Activated naive CD8-positive, alpha-beta T cell treated with anti-CD3 and anti-CD28 coated beads, Interleukin-2, amount 50 U/mL, for 16 hours (primary cell): ENCODE measurements at places on chromosomes 4 and X.
A peak's percentile ranks its signal among the peaks of the same experiment; 100 is the strongest.

DNA sequence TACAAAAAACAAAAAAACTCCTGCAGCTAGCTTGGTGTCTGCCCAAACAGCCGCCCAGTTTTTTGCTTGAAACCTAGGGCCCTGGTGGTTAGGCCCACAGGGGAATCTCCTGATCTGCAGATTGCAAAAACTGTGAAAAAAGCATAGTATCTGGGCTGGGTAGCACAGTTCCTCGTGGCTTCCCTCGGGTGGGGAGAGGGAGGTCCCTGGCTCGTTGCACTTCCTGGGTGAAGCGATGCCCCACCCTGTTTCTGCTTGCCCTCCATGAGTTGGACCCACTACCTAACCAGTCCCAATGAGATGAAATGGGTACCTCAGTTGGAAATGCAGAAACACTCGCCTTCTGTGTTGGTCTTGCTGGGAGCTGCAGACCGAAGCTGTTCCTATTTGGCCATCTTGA is 18.6 kb upstream of the BRWD3 start:
- no peak for DNase-seq

DNA sequence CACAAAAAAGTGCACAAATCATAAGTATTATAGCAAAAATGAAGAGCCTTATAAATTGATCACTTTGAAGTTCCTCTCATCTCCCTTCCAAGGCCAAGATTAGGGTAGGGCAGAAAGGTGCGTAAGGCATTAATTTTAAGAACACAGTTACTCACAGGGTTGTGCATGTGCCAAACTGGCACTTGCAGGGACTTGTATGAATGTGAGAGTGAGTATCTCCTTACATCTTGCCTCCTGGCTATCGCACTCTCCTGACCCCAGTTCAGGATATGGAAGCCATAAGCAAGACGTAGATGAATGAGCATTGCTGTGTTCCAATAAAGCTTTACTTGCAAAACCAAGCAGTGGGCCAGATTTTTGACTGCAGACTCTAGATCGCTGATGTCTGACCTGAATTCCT is 510.1 kb upstream of the AADAT start:
- no peak for DNase-seq

DNA sequence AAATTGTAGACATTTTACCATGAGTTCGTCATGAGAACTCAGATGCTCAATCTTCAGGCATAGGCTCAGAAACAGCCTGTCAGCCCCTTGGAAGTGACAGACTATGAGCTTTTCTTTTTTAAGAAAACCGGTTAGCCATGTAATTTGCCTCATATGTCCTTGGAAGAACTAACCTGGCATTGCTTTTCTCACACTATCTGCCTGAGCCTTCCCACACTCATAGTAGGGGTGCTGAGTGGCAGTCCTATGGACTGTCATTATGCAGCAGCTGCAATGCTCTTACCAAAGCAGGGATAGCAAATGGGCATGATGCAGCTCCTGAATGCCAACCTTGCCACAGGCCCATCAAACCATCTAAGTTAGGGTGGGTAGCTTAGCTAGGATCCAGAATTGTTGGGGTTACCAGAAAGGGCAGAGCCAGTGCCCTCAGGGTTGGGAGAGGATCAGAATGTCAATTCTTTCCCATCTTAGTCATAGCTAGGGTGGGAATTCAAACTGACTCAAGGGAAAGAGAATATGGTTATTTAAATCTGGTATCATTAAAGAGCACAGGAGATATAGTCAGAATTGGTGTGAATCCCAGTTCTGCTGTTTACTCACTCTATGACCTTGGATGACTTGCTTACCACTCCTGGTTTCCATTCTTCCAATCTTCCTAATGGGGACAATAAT is 230.6 kb upstream of the CPEB2 start:
- DNase-seq: no peak

GRCh38 chr4:38611676-38612075 is 52.3 kb upstream of the KLF3 start:
- DNase-seq: no peak

GRCh38 chr4:2570551-2571222 is 34.2 kb downstream of the FAM193A start:
- peak; percentile 22 for DNase-seq

- peak; percentile 14 for DNase-seq
Observed at GRCh38 chr4:83639849-83640493, 104.1 kb downstream of the GPAT3 start.

DNA sequence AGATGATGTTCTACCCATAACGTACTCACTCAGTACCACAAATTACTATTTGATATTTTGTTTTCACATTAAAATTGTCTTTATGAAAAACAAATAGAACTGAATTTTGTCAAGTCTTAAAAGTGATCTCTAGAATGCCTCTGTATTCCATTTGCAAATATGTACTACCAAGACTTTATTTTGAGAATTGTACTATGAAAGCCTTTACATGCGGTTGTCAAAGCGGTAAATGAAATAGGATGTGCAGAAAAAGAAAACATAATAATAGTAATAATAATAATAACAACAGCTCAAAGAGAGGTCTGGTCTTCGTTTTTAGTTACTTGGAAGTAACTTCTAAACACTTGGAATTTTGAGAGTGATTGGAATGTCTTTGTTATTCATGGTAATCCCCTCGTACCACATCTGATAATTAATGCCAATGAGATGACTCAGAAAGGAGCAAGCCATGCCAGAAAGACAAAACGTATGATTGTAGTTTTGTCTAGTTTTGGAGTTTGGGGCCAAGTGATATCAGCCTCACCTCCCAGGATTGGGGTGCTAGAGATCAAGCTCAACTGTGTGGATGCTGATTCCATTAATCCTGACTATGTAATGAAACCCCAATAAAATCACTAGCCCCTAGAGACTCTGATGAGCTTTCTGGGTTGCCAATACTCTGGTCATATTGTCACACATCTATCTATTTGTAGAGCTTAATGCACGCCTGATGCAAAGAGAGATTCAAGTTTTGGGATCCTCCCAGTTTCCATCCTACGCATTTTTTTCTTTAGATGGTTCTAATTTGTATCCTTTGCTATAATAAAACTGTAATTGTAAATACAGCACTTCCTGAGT is 20.2 kb upstream of the CTSO start:
- no peak for DNase-seq

DNA sequence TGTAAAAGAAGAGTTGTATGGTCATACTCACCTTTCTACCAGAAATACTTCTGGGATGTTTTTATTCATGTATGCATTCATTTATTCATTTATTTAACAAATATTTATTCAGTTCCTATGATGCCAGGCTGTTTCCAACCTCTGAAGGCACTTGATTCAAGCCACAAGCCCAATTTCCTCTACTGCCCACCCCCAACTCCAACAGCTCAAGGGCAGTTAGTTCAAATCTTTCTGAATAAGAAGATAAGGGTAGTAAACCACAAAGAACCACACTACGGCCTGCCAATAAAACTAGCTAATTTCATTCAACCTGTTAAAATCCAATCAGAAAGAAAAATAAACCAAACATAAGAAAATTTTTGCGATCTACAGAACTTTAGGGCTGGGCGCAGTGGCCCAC is 31.2 kb downstream of the LRBA start:
- no peak for DNase-seq

- DNase-seq: no peak
Observed at GRCh38 chrX:109463784-109464183, 18.1 kb downstream of the GUCY2F start.

GRCh38 chr4:66863481-66863880 is 681.8 kb downstream of the CENPC start:
- DNase-seq: no peak

GRCh38 chrX:13009273-13009672 is 34.4 kb downstream of the TMSB4X start:
- no peak for DNase-seq

DNA sequence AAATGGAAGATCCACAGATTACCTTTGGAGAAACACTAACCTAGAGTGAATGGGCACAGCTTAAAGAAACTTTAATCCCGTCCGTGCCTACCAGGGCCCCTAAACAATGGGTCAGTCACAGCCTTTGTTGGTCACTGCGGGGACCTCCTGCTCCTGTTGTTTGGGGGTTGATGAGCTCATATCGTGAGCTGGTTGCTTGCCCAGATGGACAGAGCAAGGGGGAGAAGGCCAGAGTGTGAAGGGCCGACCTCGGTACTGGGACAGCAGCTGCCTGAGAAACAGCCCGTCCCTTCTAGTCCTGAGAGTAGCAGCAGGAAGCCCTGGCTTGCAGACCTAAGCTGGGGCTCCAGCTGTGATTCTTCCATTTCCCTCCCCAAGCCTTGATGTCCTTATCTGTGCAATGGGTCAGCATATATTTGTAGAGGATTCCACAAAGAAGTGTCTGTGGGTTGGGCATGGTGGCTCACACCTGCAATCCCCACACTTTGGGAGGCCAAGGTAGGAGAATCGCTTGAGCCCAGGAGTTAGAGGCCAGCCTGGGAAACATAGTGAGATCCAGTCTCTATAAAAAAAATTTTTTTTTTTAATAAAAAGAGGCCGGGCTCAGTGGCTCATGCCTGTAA is 69.6 kb upstream of the SLC34A2 start:
- DNase-seq: no peak

DNA sequence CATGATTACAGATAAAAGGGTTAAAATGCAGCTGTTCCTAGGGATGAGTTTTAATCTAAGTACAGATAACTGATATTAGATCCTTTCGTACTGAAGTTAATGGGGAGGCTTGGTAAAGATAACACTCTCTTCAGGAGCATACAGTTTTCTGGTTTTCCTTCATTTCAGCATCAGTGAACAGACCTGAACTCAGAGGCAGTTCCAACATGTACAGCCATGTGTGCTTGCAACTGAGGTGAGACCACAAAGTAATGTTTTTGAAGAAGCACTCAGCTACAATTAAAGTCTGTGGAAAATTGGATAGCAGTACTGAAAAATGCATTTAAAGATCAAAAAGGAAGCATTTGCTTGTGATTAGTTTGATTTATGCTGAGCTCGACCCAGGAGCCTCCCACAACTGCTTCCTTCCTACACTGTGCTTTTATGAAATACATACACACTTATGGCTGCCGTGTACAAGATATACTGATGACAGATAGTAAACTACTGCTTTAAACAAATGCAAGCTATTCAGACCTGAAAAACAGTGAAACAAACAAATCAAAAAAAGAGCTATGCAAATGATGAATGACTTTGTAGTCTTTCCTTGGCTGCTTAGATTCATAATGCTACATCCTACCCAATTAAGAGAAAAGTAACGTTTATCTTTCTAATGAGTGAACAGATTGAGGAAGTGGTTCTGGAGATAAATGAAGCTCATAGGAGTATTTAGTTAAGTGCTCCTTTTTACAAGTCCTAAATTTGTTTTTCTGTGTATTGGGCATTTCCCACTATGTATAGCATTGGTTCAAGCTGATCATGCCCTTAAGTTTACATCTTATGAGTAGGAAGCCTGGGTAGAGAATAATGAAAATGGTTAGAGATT is 68.4 kb downstream of the PDLIM5 start:
- no peak for DNase-seq

DNA sequence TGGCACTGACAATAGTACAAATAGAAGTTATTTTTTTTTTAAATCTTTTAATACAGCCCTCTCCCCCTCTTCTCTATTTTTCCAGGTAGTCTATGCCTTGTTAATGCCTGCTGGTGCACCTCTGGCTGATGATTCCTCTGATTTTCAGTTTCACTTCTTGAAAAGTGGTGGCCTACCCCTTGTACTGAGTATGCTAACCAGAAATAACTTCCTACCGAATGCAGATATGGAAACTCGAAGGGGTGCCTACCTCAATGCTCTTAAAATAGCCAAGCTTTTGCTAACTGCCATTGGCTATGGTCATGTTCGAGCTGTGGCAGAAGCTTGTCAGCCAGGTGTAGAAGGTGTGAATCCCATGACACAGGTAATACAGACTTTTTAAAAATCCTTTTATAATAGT is 99.1 kb downstream of the USP9X start:
- no peak for DNase-seq

GRCh38 chr4:9769321-9769720 is 12.1 kb upstream of the DRD5 start:
- no peak for DNase-seq

DNA sequence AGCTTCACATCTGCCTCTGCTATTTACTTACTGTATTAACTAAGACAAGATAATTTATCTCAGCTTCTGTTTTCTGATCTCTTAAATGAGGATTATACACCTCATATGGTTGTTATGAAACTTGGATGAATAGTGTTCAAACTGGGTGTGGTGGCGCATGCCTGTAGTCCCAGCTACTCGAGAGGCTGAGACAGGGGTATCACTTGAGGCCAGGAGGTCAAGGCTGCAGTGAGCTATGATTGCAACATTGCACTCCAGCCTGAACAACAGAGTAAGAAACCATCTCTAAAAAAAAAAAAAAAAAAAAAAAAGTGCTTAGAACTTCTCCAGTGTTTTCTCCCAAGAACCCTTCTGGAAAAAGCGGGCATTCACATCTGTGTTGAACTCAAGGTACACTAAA is 19.8 kb upstream of the KLF3 start:
- DNase-seq: no peak

DNA sequence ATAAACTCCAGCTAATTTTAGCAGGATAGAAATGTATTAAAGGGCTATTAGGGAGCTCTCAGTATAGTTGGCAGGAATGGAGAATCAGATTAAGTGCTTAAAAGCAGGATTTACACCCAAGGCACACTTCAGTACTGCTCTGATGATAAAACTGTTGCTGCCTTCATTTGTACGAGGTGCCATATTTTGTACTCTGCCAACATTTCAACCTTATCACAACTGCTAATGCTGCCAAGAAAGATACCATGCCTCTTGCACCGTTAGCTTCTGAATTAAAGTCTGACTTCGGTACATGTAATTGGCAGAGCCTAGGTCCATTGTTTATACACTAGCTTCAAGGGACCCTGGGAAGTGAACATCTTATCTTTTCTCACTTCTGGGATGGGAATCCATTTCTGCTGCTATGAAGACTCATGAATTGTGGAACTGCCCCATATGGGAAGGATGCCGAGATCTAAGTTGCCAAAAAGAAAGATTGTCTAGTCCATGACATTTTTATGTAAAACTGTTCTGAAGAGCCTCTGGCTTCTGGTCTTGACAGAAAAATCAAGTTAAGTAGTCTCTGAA is 624.0 kb upstream of the IGFBP7 start:
- no peak for DNase-seq

DNA sequence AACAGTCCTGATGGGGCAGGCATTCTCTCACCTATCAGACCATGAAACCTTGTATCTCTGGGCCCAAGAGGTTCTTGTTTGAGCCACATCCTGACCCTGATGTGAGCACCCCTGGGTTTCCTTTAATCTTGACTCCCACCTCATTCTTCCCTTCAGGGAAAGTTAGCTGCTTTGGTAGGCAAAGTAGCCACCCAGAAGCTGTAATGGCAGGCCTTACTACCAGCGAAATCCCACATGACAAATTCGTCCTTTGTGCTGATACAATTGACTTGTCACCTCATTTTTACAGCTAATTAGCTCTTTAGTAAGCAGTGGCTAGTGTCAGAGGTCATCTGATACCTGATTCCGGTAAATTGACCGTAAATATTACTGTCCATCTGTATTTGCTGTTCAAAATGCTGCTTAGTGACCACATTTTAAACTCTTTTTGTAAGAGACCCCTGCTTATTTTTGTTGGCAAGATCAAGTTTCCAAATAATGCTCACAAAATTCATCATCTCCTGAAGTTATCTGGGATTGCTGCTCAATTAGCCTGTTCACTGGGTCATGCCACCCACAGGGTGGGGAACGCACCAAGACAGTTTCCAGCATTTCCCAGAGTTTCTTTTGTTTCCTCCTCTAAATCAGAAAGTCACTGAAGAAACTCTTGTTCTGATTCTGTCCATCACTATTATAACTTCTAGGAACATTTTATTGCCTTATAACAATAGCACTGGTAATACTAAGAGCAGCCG is 329.7 kb downstream of the GPAT3 start:
- no peak for DNase-seq
